ENCODE measurements at places on chromosomes 12 and 14. TPM values are rescaled to one million over a fixed set of nuclear protein-coding genes. Genes with fewer than 3 reads are reported as not detected.

- no peak for DNase-seq
- no peak overlapping the region for H3K4me3 ChIP-seq
- peaks cover 2% of the 10 kb centered on the region for H3K36me3 ChIP-seq
- peaks cover 46% of the 10 kb centered on the region for H3K4me1 ChIP-seq
- H3K27me3 ChIP-seq, result peaks cover 15% of the 10 kb centered on the region
Measured at GRCh38 chr14:54728700-54729527, 162.0 kb downstream of the SAMD4A start.

DNA sequence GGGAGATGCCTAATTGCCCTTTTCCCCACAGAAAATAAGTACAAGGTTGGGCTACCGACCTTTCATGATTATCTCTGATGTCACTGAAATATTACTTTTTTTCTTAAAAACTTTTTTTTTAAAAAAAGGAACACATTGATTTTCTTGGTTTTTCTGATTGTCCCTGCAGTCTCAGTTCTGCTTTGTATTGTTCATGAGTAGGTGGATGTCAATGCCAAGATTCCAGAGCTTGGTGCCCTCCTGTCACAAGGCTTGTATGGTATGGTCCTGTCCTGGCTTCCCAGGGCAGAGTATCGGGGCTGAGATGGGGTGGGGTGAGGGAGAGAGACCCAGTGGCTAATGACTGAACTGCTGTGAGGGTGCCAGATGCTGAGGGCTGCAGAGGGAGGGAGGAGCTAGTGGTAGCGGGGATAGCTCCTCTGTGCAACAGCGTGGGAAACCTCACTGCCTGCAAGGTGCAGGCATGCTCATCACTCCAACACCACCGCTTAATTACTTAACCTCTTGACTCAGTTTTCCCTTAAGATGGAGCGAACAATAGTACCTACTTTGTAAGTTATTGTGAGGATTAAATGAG, 4.4 kb upstream of the CTDSP2 start:
- no peak overlapping the region for H3K27ac ChIP-seq
- no peaks in the 10 kb centered on the region for H3K36me3 ChIP-seq
- no peak for DNase-seq
- peaks cover 20% of the 10 kb centered on the region for H3K27me3 ChIP-seq
- no peak overlapping the region for H3K4me3 ChIP-seq
- H3K4me1 ChIP-seq, result peaks cover 29% of the 10 kb centered on the region

FIGNL2 gene
- 0.29 TPM for total RNA-seq

- DNase-seq, result no peak
- H3K4me3 ChIP-seq, result no peak overlapping the region
- H3K4me1 ChIP-seq, result no peaks in the 10 kb centered on the region
- H3K27ac ChIP-seq, result no peak overlapping the region
- H3K36me3 ChIP-seq, result no peaks in the 10 kb centered on the region
Measured at GRCh38 chr14:74975059-74975810, 19.8 kb upstream of the PGF start.

DACT1 gene
- total RNA-seq, result 1.2 TPM

GRCh38 chr14:93269341-93270068, 62.4 kb downstream of the UBR7 start:
- H3K27me3 ChIP-seq, result no peaks in the 10 kb centered on the region
- peaks cover 3% of the 10 kb centered on the region for H3K36me3 ChIP-seq
- no peak overlapping the region for H3K27ac ChIP-seq
- DNase-seq, result no peak

DNA sequence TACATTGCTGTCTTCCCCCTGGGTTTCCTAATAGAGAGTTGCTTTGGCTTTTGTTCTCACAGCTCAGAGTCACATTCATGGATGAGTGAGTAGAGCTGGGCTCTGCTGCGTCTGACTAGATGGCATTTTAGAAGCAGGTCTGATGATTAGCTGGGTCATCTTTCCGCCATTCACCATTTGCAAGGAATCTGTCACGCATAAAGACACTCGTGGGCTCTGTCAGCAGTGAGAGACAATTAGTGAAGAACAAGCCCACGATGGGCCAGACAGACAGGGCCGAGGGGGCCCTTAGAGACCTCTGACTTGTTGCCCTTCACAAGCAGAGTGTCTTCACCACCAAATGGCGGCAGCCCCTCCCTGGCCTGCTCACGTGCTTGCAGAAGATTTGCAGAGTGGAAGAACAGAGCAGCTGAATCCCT, 175.0 kb downstream of the CRADD start:
- H3K4me3 ChIP-seq, result no peak overlapping the region
- H3K27me3 ChIP-seq, result no peaks in the 10 kb centered on the region

GRCh38 chr12:118036672-118037411, 20.3 kb downstream of the RFC5 start:
- H3K27me3 ChIP-seq, result no peaks in the 10 kb centered on the region
- peak overlapping the region; percentile 10 for H3K4me3 ChIP-seq
- H3K36me3 ChIP-seq, result peaks cover 70% of the 10 kb centered on the region
- H3K4me1 ChIP-seq, result peaks cover 42% of the 10 kb centered on the region
- H3K27ac ChIP-seq, result peak overlapping the region; percentile 92
- no peak for DNase-seq

GRCh38 chr12:116060764-116061163, 216.7 kb downstream of the MED13L start:
- no peak for DNase-seq
- no peaks in the 10 kb centered on the region for H3K27me3 ChIP-seq
- peak overlapping the region; percentile 96 for H3K27ac ChIP-seq
- H3K4me3 ChIP-seq, result peak overlapping the region; percentile 72
- H3K4me1 ChIP-seq, result peaks cover 40% of the 10 kb centered on the region
- peaks cover 2% of the 10 kb centered on the region for H3K36me3 ChIP-seq
